ENCODE measurements at places on chromosomes 12 and 14. TPM values are rescaled to one million over a fixed set of nuclear protein-coding genes. Genes with fewer than 3 reads are reported as not detected.

- no peaks in the 10 kb centered on the region for H3K36me3 ChIP-seq
- no peaks in the 10 kb centered on the region for H3K27me3 ChIP-seq
- H3K4me1 ChIP-seq = no peaks in the 10 kb centered on the region
- no peak for DNase-seq
Measured at GRCh38 chr14:36256126-36256801, 64.2 kb downstream of the MBIP start.

Gene PLEKHD1
- total RNA-seq = 0.17 TPM

Gene GLT8D2
- total RNA-seq = not detected

Gene TAS2R10
- total RNA-seq = 3.9 TPM

- H3K27ac ChIP-seq = peak overlapping the region; percentile 87
- no peak overlapping the region for H3K4me3 ChIP-seq
- no peak for DNase-seq
- H3K36me3 ChIP-seq = no peaks in the 10 kb centered on the region
Measured at GRCh38 chr12:7959278-7959677, 23.3 kb upstream of the SLC2A3 start.

- no peak overlapping the region for H3K4me3 ChIP-seq
- H3K27me3 ChIP-seq = no peaks in the 10 kb centered on the region
- H3K27ac ChIP-seq = no peak overlapping the region
- H3K4me1 ChIP-seq = peaks cover 4% of the 10 kb centered on the region
Measured at GRCh38 chr12:2540535-2540941, 254.2 kb upstream of the FKBP4 start.
